Activated T-helper 1 cell treated with anti-CD3 and anti-CD28 coated beads, Interleukin-2, amount 50 U/mL, for 16 hours (primary cell): ENCODE measurements at places on chromosomes 2 and 18.

DNA sequence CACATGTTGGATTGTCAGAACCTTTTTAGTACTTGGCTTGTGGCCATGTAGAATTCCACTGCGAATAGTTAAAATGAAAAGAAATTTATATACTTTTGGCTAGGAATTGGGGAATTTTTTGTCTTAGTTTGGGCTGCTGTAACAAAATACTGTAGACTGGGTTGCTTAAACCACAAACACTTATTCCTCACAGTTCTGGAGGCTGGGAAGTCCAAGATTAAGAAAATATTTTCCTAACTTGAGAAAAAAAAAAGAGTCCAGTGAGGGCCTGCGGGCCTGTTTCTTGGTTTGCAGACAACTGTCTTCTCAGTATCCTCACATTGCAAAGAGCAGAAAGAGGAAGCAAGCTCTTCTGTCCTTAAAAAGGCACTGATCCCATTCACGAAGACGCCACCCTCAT, 81.9 kb downstream of the CD226 start:
- DNase-seq: no peak

- no peak for DNase-seq
These were observed 61.9 kb upstream of the RND3 start for GRCh38 chr2:150549381-150549780.

DNA sequence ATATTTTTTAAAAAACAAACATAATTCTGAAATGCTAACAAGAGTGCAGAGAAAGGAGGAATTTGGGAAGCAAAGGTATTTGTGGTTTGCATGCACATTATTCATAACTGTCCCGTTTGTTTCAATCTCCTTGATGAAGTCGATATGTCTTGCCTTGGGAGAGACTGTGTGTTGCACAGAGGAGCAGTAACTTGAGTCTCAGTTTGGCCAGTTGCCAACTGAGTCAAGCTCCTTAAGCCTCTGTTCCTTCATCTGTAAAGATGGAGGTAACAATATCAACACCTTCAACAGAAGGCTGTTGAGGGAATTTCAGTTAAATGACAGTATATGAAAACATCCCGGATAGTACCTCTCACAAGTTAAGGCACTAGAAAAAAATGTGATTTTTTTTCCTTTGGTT, 226.2 kb downstream of the ASXL3 start:
- no peak for DNase-seq

- DNase-seq: no peak
These were observed 195.7 kb downstream of the CDH20 start for GRCh38 chr18:61528961-61529360.

- DNase-seq: no peak
These were observed 30.0 kb downstream of the AFTPH start for GRCh38 chr2:64554117-64554516.

GRCh38 chr18:62554061-62554815, 31.4 kb downstream of the ZCCHC2 start:
- no peak for DNase-seq

DNA sequence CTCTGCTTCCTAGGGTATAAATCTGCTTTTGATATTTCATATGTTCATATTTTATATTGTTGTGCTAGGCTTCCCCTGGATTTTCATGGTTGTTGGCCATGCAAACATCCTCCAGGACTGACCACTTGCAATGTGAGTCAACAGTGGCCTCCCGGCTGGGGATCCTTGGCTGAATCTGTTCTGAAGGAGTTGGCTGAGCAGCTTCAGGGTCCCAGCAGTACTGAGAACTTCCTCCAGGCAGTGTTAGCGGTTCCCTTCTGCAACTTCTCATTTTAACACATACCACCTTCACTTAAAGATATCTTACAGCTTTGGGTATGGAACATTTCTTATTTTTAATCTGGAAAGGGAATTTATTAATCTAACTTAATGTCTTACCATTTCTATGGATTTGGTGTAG, 122.1 kb downstream of the DTNB start:
- no peak for DNase-seq

DNA sequence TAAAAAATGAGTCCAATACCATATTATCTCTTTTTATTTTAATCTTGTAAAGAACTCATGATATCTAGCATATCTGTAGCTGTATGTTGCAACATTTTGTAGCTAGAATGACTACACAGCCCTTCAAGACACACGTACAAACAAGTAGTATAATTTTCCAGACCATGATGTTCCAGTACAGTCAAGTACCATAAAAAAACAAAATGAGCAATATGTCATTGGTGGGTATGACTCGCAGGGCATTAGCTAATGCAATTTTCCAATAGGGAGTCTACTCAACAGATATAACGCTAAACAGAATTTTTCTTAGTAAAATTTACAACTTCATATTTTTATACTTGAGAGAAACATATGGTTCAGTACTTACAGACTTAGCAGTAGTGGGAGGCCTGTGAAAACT, 53.6 kb upstream of the UGP2 start:
- no peak for DNase-seq

- no peak for DNase-seq
These were observed 27.8 kb downstream of the CTIF start for GRCh38 chr18:48566589-48566988.

- no peak for DNase-seq
These were observed 778 bp downstream of the MFSD2B start for GRCh38 chr2:24010477-24011249.

DNA sequence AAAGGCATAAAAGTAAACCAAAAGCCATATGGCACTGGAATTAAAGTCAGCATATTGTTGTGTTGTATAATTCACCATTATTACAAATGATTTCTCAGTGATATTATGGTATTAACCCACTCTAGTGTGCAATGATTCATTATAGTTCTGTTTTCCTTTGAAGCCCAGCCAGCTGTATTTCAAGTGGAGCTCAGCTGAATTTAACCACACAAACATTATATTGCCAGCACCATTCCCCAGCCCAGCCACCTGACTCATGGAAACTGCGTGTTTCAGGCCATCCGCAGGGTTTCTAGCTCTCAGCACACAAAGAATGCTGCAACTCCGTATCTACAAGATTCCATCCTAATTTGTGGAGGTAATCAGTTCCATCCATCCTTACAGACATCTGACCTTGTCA, 166.8 kb upstream of the CHAC2 start:
- no peak for DNase-seq

- DNase-seq: no peak
These were observed 171.9 kb downstream of the GALNT1 start for GRCh38 chr18:35753306-35753910.

DNA sequence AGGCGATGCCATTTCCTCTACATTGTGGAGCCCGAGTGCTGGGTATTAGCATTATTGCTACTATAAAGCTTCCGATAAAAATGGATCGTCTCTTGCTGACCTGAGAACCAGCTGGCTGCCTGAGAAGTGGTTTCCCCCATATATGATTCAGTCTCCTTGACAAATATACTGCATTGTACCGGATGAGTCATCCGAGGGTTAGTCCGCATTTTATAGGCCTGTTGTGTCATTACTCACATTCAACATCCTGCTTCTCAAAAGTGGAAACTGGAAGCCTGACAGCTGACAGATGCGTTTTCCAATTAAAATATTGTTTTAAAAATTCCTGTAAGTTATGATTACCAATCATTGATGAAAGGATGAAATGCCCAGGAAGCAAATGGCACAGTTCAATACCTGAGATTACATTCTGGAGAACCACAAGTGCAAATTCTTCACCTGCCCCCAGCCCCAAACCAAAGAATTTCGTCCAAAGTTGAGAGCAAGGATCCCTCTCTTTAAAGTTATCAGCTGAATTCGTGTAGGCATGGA, 65.7 kb downstream of the SPRED2 start:
- no peak for DNase-seq

- no peak for DNase-seq
These were observed 4.2 kb upstream of the PSD4 start for GRCh38 chr2:113169586-113169985.

DNA sequence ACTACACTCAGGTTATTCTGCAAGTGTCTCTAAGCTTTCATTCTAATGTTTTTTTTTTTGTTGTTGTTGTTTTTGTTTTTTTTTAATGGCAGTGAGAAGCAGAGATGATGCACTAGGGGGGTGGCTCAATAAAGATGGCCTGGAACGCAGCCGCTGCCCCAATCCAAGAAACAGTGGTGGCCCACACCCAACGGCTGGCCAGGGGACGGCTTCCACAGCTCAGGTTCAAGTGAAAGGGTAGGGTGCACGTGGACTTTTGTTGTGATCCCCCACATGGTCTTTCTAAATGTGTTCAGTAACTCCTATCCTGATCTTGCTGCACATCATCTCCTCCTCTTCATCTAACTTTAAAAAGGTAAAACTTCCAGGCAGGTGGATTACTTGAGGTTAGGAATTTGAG, 190.1 kb downstream of the NDUFA10 start:
- no peak for DNase-seq

DNA sequence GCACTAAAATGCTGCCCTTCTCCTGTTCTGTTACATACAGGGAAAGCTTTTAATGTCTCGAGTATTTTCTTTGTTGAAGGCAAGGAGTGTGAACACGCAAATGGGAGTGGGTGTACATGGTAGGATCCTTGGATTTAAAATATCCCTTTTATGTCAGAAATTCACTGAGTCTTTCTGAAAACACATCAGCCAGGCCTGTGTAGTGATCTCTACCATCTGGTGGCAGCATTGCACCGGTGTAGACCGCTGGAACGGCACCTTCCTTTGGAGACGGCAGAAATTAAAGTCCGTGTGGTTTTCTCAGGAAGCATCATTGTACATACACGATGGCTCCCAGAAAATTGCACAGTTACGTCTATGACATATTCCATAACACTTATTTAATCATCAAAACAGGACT, 515.8 kb downstream of the GALR1 start:
- DNase-seq: no peak

DNA sequence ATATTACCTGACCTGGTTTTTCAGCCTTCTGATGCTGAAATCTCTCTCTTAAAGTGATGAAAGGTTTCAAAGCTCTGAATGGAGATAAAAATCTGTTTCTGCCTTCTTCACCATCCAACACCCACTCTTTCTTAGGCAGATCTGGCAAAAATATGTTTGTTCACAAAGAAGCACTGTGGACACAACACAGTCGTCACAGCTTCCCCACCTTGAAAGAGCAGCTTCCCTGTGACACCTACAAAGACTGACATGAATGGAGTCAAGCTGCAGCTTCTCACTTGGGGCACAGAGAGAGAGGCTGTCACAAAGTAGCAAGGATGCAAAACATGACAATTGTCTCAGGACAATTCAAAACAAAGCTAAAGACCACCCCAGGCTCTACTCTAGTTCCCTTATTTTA, 86.5 kb downstream of the ICOS start:
- DNase-seq: no peak

DNA sequence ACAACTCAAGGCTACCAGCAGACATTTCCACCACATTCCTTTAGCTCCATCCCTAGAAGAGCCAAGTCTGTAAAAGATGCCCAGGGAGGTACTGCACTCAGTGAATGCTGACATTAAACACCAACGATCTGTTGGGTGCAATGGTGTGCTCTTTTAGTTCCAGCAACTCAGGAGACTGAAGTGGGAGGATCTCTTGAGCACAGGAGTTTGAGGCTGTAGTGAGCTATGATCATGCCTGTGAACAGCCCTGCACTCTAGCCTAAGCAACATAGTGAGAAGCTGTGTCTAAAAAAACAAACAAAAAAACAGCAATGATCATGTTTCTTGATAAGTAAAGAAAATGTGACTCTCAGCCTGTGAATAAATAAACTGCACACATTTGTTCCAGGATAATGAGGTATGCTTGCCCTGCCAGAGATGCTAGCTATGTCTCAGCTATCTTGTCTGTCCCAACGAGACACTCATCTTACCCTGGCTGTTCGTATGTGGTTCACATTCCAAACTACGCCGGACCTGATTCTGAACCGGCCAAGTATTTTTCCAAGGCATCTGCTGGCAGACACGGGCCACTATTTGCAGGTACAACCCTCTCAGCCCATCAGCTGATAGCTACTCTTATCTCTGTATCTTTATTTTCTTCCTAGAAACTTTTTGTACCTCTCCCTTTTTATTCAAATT, 21.8 kb downstream of the TMEM182 start:
- DNase-seq: no peak

GRCh38 chr2:64666810-64667438, 13.2 kb upstream of the SERTAD2 start:
- DNase-seq: no peak

- DNase-seq: peak; percentile 48
These were observed 26.3 kb downstream of the MBP start for GRCh38 chr18:77106331-77106730.

DNA sequence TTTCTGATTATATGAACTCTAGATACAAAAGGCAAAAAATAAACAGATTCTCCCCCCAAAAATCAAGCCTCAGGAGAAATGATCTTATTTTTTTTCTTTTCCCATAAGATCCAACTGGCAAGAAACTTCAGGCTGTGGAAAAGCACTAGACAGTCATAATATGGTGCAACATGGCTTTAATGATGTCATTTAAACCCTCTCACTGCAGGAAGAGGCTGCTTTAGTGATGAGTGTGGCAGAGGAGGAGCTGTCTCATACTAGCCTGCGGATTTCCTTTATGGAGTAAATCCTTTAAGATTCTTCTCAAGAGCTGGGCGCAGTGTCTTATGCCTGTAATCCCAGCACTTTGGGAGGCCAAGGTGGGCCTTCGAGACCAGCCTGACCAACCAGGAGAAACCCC, 83.3 kb upstream of the CD28 start:
- no peak for DNase-seq

- no peak for DNase-seq
These were observed 260.3 kb downstream of the AFF3 start for GRCh38 chr2:99881901-99882591.

DNA sequence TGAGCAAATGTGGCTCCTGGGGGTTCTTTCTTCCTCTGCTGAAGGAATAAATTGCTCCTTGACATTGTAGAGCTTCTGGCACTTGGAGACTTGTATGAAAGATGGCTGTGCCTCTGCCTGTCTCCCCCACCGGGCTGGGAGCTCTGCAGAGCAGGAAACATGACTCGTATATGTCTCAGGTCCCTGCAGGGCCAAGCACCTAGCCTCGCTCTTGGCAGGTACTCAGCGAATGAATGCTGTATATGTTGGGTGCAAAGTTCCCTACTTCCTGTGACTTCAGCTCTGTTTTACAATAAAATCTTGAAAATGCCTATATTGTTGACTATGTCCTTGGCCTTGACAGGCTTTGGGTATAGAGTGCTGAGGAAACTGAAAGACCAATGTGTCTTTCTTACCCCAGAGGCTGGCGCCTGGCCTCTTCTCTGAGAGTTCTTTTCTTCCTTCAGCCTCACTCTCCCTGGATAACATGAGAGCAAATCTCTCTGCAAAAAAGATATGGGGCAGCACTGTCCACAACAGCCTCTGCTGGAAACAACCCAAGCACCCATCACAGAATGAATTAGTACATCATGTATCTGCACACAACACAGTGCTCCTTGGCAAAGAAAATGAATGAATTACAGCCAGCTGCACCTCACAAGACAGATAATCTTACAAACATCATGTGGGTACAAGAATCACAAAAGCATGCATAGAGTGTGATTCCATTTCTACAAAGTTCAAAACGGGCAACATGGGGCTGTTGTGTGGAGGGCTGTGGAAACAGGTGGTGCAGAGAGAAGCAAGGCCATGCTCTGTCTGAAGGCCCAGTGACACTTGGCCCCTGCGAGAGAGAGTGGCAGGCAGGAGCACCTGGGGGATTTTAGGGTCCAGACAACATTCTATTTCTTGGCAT, 6.6 kb downstream of the IL1RN start:
- DNase-seq: no peak

GRCh38 chr2:98063291-98063854, 23.6 kb upstream of the VWA3B start:
- no peak for DNase-seq
